LoVo (cell line): ENCODE measurements at places on chromosomes 13 and 19.

GRCh38 chr19:45455707-45456499 is 11.9 kb upstream of the FOSB start:
- peak; percentile 97 for DNase-seq

GRCh38 chr19:46515879-46516350 is 20.2 kb upstream of the PNMA8B start:
- peak; percentile 32 for DNase-seq

DNA sequence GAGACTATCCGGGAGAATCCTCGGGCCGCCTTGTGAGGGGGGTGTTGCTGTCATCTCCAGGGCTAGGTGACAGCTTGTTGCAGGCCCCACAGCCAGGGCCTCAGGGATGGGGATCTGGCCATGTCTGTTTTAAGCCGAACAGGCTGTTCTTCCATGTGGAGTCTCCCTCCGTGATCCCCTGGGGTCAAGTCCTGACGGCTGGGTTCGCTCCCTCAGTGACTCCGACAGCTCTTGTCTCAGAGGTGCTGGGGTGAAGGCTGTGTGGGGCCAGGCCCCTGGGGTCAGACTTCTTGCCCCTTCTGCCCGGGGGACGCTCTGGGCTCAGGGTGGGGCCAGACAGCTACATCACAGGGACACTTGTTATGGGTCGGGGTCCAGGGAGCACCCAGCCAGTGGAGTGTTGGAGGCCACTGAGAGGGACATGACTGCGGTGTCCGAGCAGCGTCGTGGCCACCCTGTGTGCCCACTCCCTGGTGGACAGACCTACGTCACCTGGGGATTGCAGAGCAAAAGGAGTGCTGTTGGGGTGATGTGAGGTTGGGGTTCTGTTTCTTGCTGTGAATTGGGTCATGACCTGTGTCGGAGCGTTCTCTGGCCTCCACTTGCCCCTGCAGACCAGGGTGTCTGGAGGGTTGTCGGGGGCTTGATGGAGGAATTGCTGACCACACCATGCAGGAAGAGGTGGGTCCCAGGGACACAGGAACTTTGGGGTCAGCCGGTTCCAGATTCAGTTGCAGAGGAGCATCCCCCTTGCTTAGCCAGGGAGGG is 21.5 kb downstream of the EPN1 start:
- no peak for DNase-seq

GRCh38 chr19:18416778-18417249 is 2.4 kb upstream of the SSBP4 start:
- DNase-seq = no peak

GRCh38 chr13:84870190-84870589 is 929.0 kb downstream of the SLITRK6 start:
- DNase-seq = no peak
